EL (cell line): ENCODE measurements at places on chromosomes 13 and 19.

- DNase-seq = no peak
These were observed 99.4 kb downstream of the WASF3 start for GRCh38 chr13:26656919-26657318.

GRCh38 chr19:5323475-5323811 is 17.2 kb downstream of the PTPRS start:
- no peak for DNase-seq

DNA sequence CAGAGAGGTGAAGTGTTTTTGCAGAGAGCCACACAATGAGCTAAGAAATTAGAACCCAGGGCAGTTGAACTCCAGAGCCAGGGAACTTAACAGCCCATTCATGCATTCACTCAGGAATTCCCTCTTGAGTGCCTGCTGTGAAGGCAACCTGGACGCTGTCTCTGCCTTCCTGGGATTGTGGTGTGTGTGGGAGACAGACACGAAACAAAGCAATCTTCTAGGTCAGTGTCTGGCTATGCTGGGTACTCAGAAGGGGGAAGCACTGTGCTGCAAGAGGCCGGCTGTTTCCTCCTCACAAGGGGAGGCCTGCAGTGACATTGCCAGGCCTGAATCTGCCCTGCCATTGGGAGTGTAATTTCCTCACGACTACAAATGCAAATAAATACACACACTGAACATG is 9.7 kb downstream of the BCKDHA start:
- no peak for DNase-seq

DNA sequence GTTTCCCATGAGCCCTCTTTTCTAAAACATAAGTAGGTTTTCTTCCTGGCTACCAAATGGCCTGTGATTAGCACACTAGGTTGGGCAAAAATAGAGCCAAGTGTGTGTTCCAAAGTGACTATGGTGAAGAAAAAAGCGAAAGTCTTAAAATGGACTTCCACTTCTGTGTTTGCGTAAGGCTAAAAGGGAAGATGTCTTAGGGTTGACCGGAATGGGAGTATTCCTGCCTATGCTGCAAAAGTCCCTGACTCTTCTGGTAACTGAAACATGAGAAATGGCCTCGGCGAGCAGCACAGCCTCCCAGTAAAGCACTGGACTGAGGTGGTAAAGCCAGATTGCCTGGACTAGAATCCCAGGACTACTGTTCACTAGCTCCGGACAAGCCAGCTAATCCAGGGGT is 2.4 kb upstream of the FPR1 start:
- DNase-seq = no peak

- DNase-seq = no peak
These were observed 62.6 kb downstream of the STK24 start for GRCh38 chr13:98514288-98514687.

DNA sequence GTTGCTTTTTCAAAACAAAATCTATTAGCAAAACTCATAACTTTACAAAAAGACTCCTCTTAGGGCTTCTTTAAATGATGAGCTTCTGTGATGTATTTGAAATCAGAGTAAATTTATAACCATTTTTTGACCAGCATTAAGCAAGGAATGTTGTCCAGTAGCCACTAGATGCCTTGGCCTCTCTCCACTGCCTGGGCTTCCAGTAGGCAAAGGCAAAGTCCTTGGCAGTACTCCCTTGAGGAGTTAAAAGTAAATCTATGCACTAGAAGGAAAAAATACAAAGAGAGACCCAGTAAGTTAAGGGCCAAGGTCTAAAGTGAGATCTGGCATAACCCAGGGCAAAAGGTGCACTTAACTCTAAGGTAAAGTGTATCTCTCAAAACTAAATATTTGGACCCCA is 9.5 kb downstream of the SERPINE3 start:
- DNase-seq = no peak

DNA sequence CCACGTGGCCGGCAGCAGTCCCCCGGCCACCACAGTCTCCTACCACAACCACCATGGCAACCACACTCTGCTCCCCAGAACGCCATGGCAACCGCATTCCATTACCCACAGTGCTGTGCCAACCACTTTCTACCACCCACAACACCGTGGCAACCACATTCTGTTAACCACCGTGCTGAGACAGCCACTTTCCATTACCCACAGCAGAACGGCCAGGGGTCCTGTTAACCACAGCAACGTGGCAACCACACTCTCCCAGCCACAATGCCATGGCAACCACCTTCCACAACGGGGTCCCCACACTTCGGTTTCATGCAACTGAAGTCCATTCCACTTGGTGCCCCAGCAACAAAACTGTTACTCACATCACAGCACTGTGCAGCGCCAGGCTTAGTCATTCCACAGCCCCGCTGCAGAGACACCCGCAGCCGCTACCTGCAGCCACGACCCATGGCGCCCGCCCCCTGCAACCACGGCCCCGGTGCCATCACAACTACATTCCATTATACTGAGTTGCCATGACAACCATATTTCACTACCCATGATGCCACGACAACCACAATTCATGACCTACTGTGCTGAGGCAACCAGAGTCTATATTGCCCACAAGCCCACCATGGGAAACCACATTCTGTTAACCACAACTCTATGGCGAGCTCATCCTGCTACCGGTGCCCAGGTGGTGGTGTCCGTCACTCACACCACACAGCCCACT is 10.0 kb downstream of the DPF1 start:
- DNase-seq = peak; percentile 58

- DNase-seq = no peak
These were observed 1.0 kb upstream of the ZBTB32 start for GRCh38 chr19:35703343-35703742.

- no peak for DNase-seq
These were observed 5.0 kb upstream of the KMT2B start for GRCh38 chr19:35712567-35713505.

GRCh38 chr13:44411841-44412240 is 38.2 kb downstream of the SERP2 start:
- no peak for DNase-seq

- peak; percentile 58 for DNase-seq
These were observed 86.0 kb downstream of the ING1 start for GRCh38 chr13:110799246-110800236.

DNA sequence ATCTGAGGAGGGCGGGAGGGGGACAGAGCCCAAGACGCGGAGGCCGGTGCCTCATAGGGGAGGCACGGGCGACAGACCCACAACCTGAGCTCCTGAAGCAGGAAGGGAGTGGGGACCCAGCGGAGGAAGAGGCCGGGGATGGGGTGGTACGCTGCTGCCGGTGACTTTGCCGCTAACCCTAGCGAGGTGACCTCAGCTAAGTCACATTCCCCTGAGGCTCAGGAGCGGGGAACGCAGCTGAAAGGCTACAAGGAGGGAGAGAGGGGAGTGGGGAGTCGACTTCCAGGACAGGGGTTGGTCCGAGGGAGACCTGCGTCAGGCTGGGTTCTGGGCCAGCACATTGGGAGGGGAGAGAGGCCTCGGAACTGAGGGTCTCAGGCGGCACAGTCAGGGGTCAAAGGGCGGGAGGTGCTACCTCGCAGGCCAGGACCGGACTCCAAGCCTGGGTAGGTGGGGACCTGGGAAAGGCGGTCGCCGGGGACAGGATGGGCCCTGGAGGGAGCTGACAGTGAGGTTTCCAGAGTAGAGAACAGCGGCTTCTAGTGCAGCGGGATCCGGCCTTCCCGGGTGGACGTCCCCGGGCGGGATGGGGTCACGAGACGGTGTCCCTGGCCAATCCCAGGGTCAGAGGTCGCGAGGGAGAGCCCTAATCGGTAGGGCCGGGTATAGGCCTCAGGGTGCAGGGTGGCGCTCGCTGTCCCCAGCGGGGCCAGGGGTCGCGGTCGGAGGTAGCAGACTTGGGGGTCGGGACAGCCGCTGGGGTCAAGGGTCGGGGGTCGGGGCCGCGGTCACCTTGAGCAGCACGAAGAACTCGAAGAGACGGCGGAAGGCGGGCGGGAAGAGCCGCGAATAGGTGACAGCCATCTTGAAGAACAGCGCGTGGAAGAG is 699 bp downstream of the TMEM259 start:
- no peak for DNase-seq

GRCh38 chr19:30064771-30065494 is 122.9 kb downstream of the URI1 start:
- no peak for DNase-seq

DNA sequence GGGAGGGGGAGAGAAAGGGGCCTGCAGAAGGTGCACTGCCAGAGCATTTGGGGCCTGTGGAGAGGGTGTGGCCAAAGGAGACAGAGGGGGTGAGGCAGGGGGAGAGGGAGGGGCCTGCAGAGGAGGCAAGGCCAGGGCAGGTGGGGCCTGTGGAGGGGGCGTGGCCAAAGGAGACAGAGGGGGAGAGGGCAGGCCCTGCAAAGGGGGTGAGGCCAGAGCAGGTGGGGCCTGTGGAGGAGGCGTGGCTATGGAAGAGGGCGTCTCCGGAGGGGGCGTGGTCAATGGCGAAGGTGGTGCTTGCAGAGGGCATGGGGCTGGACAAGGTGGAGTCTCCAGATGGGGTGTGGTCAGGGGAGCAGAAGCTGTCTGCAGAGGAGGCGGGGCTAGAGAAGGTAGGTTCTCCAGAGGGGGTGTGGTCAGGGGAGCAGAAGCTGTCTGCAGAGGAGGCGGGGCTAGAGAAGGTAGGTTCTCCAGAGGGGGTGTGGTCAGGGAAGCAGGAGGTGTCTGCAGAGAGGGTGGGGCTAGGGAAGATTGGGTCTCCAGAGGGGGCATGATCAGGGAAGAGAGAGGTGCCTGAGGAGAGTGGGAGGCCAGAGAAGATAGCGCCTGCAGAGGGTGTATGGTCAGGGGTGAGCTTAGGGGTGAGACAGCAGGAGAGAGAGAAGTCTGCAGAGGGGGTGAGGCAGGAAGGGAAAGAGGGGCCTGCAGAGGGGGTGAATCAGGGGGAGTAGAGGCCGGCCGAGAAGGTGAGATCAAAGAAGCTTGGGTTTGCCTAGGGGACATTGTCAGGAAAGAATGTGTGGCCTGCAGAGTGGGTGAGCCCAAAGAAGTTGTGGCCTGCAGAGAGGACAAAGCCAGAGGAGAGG is 3.4 kb downstream of the PRR36 start:
- peak; percentile 60 for DNase-seq

DNA sequence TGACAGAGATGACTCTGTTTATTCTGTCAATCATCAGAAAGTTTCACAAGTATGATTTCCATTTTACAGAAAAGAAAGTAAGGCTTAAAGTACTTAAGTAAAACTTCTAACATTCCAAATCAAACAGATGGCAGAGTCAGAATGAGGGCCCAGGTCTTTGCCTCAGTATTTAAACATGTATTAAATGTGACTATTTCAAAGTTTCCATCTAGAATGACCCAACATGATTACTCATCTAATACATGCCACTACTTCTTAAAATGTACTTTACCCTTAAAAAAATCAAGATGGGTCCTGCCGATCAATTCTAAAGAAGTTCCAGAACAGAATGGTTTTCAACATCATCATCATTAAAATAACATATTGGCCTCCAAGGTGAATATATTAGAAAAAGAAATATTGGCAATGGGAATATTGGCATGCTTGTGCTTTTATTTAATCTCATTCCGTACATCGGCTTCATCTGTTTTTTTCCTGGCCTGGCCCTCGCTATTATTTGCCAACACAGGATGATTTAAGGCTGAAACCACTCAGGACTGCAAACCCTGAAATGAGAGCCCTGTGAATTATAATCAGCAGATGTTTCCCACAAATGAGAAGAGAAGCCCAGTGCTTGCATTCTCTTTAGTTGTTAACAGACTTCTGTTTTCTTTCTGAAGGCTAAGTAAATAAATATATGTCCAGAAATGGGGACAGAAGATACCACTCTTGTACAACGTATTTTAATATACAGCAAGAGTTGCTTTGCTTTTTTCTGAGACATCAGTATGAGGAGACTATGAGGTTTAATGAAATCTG is 340.0 kb downstream of the DNAJC15 start:
- DNase-seq = no peak

DNA sequence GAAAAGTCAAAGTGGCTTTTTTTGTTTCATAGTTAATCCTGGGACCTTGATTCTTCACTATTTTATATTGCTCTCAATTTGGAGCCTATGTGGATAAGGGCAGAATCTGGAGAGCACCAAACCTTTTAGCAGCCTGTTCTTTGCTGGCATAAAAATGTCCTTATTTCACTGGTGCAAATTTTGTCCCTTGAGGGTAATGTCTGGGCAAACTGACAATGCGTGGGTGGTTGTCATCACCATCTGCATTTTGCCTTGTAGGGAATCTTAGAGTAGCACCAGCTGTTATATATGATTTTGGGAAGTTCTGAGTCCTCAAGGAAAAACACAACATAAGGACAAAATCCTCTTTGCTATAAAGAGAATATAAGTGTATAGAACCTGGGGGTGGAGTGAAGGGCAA is 336.9 kb upstream of the HTR2A start:
- DNase-seq = no peak

GRCh38 chr19:1568320-1569019 is at the start of gene MEX3D:
Gene MEX3D, minus strand, starts transcription at chr19:1568325. Its CDS starts 267 bp downstream, at chr19:1568058.
- DNase-seq = peak; percentile 75
